ENCODE measurements at places on chromosomes 16 and 17.
A peak's percentile ranks its signal among the peaks of the same experiment; 100 is the strongest.

DNA sequence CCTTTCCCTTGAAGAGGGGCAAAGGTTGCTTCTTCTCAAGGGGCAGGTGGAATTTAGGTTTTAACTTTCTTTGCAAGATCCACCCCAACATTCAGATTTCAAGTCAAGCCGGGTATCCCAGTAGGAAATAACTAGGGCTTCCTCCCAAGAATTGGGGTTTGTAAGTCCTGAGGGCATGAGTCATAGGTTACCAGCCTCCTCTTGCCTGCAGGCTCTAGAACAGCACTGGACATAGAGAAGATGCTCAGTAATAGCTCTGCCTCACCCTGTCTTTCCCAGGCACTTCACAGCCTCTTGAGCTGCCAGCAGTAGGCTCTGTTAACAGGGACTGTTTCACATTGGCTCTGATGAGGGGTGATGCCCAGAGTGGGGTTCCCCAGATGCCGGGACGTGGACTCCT lies 35.8 kb upstream of the ZFP90 start:
- no peak for DNase-seq

GRCh38 chr16:4358831-4359561 lies 7.9 kb upstream of the PAM16 start:
- DNase-seq: peak; percentile 56

DNA sequence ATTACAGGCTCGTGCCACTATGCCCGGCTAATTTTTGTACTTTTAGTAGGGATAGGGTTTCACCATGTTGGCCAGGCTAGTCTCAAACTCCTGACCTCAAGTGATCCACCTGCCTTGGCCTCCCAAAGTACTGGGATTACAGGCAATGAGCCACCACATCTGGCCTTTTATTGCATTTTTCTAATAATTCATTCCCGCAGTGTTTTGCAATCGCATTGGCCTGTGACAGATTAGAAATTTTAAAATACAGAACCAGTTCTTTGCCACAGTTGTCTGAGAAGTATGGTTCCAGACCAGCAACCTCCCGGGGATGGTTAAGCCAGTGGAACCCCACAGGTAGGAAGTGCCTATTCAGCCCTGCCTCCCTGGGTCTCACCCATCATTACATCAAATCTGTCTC lies 3.2 kb upstream of the CRHR1 start:
- DNase-seq: no peak

DNA sequence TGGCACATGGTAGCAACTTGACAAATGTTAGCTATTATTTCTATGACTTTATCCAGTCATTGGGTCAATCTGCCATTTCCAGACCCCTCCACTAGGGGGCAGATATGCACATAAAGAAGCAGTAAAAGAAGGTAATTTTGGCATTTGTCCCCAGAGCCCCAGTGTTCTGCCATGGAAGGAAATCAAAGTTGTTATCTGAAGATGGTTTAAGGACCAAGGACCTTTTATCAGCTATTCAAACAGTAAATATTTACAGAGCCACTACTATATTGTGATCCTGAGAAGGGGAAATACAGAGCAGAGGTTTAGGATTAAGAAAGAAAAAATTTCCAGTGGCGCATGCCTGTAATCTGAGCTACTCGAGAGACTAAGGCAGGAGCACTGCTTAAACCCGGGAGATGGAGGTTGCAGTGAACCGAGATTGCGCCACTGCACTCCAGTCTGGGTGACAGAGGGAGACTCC lies 20.0 kb downstream of the TRAF4 start:
- peak; percentile 62 for DNase-seq

GRCh38 chr16:50525716-50526115 lies 22.5 kb upstream of the NKD1 start:
- no peak for DNase-seq

DNA sequence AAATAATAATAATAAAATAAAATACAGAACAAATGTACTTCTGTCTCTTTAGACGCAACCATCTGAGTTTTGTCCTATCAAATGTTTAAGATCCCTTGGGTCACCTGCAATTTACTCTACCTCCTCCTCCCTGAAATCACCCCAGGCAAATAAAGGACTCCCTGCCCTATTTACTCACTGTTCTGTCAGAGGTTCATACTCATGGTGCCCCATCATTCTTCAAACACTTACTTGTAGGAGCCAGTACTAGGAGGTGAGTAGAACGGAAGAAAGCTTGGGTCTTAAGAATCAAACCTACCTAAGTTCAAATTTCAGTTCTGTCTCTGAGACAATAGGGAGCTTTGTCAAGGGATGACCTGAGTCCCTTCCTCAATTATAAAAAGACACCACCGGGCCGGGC lies 3.8 kb downstream of the TBC1D10B start:
- no peak for DNase-seq

GRCh38 chr17:61494325-61495160 lies 42.3 kb downstream of the TBX4 start:
- DNase-seq: no peak

GRCh38 chr17:63189930-63190329 lies 223.9 kb downstream of the TANC2 start:
- DNase-seq: no peak

DNA sequence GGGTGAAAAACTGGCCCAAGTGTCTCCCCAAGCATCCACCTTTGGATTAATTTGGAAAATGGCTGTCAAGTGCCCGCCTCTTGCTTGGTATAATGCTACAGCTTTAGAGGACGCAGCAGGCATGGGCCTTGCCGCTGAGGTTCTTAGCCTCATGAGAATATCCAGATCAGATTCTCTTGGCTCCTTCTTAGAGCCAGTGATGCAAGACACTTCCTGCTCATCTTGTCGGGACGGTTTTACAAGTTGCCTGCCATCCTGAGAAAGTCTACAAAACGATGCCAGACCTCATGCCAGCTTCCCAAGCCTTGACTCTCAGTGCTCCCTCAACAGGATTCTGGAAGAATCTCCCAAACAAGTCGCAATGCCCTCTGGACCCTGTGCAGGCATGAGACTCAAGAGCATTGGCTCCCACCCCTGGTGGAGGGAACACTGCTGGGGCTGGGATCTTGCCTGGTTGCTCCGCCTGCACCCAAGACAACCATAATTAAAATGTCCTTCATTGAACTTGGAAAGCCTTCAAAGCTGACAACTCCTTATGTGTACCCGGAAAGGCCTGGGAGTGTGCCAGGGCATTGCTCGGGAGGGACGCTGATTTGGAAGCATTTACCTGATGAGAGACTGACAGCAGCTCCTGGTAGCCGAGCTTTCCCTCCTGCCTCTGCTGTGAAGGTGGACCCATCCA lies 25.8 kb upstream of the STH start:
- no peak for DNase-seq

DNA sequence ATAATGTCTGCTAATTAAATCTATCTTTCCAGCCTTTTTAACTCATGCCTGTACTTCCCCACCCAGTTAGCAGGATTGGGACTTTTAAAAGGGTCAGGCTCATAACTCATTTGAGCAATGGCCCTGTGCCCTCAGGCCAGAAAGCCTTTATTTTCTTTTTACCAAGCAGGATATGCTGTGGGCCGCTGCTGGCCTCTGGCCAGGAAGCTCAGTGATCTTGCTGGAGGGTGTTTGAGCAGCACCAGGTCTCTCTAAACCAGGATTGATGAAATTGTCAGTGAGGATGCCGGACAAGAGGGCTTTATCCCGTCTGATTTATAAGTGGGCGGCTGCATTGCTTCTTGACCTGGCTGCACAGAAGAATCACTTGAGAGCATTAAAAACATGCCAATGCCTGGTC lies 187.8 kb downstream of the RAB11FIP4 start:
- DNase-seq: no peak

DNA sequence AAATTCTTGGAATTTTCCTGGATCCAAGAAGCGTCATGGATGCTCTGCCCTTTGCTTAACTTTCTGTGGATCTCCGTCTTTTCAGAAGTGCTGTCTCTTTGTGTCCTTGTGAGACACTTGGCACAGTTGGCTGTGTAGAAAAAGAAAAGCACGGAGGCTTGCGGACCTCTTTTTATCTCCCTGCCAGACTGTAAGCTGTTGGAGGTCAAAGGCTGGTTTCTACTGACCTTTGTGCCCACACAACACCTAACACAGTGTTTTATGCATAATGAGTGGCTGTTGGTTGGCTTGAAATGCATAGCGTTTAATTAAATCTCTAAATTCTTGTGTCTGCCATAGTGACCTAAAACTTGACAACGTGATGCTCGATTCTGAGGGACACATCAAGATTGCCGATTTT lies 75.7 kb upstream of the CACNG3 start:
- no peak for DNase-seq

DNA sequence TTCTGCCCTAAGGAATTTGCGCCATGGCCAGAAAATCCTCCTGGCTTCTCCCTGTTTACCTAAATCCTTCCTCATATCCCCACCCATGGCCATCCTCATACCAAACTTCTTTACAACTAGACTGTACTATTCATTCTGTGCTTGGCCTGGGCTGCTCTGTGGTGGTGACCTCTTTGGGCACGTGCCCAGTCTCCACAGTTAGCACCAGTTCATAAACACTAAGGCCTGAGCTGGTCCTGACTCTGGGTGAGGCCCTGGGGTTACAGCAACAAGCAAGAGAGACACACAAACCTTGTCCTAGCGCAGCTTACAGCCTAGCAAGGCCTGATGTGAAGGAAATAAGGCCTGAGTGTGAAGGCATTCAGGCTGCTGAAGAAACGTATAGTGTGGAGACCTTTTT lies 3.1 kb upstream of the ATXN7L3 start:
- DNase-seq: no peak

- no peak for DNase-seq
Observed at GRCh38 chr17:75783069-75783783, 1.4 kb upstream of the UNK start.

- no peak for DNase-seq
Observed at GRCh38 chr17:8366231-8366630, 10.3 kb downstream of the KRABD2 start.

- no peak for DNase-seq
Observed at GRCh38 chr16:57386381-57386951, 14.2 kb downstream of the CX3CL1 start.

DNA sequence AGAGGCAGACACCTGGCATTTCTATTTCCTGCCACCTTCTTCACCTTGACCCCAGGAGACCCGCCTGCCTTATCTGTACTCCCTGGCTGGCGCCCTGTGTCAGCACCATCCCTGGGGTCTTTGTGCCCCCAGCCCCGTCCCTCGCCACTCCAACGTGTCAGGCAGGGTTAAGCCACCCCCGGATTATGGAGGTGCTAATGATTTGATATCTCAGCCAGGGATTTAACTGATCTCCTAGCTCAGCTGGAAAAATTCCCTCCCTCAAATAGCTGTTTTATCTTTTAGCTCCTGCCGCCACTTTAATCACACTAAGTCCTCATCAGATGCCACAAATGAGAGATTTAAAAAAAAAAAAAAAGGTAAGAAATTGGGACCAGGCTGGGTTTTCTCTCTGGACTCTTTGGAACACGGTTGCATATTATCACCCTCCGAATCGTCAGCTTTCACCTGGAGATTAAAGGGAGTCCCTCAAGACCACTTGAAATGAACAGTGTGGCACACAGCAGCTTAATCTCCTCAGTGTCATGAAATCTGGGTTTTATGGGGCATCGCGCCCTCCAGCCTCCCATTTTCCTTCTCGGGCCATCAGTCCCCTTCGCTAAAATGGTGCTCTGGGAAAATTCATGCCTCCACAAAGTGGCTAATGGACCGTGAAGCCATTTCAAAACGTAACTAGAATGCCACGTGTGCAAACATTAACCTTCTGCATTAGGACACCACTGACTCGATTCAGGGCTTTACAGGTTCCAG lies 26.2 kb upstream of the WFDC1 start:
- no peak for DNase-seq

GRCh38 chr17:30717291-30718098 lies 107.0 kb downstream of the CRLF3 start:
- no peak for DNase-seq
